GM13977 (cell line): ENCODE measurements at places on chromosomes 5 and 9.

- DNase-seq: no peak
These were observed 8.9 kb upstream of the FBXO38 start for GRCh38 chr5:148374690-148375360.

DNA sequence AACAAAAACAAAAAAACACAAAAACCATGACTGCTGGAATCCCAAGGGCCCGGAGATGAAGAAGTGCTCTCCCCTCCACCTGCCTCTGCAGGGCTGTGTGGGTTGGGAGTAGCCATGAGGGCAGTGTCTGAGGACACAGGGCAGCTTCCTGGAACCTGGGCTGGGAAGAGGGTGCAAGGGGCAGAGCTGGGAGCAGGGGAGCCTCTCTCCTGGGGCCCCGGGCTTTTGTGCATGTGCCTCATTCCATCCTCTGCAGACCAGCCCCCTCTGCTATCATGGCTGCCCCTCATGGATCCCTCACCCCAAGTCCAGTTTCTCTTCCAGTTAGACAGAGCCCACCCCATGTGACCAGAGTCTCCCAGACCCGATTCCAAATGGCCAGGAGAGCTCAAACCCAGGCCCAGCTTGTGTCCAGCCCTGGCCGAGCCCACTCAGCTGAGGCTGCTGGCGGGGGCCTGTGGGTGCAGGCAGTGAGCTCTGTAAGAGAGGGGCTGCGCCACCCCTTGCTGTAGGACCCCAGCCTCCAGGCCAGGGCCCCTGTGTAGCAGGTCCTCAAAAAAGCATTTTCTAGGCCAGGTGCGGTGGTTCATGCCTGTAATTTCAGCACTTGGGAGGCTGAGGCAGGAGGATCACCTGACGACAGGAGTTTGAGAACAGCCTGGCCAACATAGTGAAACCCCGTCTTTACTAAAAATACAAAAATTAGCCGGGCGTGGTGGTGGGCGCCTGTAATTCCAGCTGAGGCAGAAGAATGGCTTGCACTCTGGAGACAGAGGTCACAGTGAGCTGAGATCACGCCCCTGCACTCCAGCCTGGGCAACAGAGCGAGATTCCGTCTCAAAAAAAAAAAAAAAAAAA lies 44.5 kb downstream of the PLPP7 start:
- peak; percentile 12 for DNase-seq

DNA sequence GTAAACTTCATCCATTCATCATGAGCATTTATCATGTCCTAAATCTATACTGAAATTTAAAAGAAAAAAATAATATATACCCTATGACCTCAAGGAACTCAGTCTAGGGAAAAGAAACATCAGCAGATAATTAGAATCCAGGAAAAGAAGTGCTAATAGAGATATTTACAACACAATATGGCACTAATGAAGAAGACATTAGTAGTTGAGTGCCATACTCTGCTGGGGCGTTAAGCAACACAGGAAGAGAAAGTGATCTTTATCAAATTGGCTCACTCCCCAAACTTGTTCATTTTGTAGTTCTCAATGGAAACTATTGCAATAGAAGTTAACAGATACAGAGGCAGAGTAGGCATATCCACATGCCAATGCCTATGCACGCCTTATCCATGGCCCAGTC lies 27.5 kb downstream of the GABRA6 start:
- no peak for DNase-seq

DNA sequence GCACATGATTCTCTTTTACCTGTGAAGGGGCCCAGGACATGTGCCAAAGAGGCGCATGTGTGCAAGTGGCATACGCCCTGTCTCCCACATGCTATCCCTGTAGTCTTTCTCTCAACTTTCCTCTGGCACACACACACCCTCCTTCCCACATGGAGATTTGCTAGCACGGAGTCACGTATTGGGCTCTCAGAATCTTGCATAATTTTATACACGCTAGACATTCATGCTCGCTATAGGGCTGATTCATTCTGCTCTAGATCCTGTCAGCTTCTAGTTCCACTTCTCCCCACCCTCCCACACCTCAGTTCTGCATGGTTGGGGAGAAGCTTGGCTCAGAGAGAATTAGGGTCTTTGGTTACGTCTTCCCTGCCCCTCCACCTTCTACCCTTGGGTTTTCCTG lies 72.8 kb downstream of the CD180 start:
- DNase-seq: no peak

DNA sequence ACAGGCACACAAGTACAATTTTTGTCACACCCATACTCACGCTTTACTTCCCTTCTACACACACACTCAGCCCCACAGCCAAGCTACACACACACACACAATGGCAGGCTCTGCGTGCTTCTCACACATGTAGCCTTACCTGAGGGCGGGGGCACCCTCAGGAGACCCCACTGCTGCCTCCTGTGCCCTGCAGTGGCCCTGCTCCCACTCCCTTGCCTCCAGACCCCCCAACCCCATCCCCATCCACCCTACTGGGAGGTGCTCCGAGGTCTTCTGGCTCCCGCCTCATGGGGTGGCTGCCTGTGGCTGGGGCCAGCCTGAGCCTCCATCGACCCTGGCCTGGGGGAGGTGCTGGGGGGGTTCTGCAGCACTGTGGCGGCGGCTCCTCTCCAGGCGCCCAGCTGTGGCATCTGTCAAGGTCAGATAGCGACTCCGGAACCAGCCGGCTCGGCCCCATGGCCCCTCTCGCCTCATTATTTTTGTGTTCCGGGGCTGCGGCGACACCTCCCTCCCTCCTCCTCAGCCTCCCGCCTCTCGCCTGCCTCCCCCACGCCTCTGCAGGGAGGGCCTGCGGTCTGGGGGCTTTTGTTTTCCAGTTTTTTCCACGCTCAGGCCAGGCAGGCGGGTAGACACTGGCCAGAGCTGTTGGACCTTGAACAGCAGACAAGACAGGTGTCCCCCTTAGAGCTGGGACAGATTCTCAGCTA lies 21.7 kb downstream of the CXXC5 start:
- peak; percentile 69 for DNase-seq
